ENCODE measurements at places on chromosomes 7 and 10.
A peak's percentile ranks its signal among the peaks of the same experiment; 100 is the strongest.

GRCh38 chr10:93225938-93226337, 152.2 kb downstream of the CYP26A1 start:
- no peak for DNase-seq

GRCh38 chr10:6240254-6240653, 37.5 kb downstream of the PFKFB3 start:
- no peak for DNase-seq

GRCh38 chr7:35032166-35032565, 5.1 kb downstream of the DPY19L1 start:
- DNase-seq: no peak

DNA sequence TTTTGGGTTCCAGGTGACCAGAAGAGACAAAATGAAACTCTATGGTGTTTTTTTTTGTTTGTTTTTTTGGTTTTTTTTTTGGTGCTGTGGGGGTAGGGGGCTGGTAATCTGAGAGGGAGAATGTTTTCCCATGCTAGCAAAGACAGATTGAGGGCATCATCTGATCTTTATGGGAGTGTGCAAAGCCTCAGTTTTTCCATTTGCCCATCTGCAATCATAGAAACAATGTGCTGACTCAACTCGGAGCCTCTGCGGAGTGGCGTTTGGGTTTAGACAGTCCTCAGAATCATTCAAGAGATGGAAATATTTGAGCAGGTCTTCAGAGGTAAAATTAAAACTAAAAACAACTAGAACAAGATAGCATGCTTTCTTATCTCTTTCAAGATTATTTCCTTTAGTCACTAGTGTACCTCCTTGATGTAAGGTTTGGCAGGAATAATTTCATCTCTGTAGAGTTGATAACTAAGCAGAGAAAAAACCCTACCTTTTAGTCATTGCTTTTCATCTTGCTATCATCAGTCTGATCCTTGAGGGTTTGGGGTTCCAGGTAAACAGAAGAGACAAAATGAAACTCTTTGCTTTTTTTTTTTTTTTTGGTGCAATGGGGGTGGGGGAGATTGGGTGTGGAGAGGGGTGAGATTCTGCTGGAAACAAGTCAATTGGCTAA, 18.0 kb downstream of the CNNM2 start:
- DNase-seq: no peak

- no peak for DNase-seq
These were observed 46.6 kb downstream of the AGMO start for GRCh38 chr7:15515252-15515651.

- no peak for DNase-seq
These were observed 95.3 kb downstream of the RNF32 start for GRCh38 chr7:156735851-156736250.

DNA sequence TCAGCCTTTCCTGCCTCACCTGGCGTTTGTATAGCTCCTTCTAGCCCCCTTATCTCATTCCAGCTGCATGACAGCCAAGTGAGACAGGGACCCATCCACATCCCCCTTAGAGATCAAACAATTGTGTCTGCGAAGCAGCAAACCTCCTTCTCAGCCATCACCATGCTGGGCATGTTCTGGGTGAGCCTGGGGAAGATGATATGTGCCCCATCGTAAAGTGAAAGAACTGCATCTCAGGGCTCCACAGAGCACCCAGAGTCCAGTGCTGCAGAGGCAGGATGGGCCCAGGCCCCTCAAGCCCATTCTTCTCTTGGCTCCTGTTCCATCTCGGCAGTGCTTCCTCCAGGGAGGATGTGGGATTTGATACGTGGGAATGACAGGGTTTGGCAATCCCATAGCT, 43.2 kb downstream of the FIGNL1 start:
- no peak for DNase-seq

GRCh38 chr7:151051108-151051507, 2.8 kb downstream of the ASIC3 start:
- DNase-seq: peak; percentile 63

GRCh38 chr7:151815419-151815818, 61.5 kb downstream of the PRKAG2 start:
- no peak for DNase-seq

GRCh38 chr7:158366346-158366745, 221.3 kb downstream of the PTPRN2 start:
- no peak for DNase-seq

GRCh38 chr10:72315611-72316385, 38.9 kb downstream of the DNAJB12 start:
- no peak for DNase-seq

DNA sequence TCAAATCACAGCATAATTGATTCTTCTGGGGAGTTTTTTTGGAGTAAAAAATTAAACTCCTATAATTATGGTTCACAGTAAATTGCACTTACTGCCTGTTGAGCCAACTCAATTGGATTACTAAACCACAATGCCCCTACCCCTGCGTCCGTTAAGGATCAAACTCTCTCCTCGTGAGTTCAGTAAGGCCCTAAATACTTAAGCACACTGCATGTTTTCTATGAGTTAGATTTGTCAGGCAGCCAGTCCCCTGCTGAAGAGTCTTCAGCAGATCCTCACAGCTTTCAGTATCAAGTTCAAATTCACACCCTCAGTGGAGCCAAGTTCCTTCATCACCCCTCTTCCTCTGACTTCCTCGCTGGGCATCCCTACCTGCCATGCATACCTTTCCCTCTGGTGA, 275.0 kb upstream of the BMPER start:
- DNase-seq: no peak

DNA sequence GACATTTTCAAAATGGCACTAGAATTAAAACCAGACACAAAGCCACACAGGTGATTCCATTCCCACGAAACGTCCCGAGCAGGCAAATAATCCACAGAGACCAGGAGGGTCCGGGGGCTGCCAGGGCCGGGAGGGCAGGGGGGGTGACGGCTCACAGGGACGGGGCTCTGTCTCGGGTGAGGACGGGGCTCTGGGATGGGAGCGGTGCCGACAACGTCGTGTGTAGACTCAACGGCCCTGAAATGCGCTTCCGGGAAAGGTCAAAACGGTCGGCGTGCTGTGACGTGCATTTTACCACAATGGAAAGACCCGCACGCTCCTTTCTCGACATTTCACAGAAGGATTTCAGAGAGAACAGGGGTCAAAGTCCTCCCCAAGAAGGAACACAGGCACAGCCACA, 63.3 kb upstream of the PDGFA start:
- DNase-seq: no peak

DNA sequence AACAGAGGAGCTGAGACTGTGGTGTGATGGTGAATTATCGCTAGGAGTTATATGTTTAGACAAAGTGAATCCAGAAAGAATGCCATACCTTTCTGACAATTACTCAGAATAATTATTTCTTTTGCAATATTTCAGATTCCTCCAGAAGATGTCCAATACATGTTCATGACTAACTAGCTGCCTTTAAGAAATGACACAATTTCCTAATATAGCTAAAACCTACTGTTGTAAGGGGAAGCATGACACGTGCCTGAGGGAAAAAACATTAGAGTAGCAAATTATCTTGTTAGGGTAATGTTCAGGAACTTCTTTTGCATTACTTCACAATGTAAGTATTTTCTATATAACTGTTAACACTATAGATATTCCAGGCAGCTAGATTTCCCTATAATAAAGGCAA, 150.3 kb downstream of the COL28A1 start:
- DNase-seq: no peak

- DNase-seq: no peak
These were observed 69.1 kb upstream of the PTER start for GRCh38 chr10:16367621-16368292.

DNA sequence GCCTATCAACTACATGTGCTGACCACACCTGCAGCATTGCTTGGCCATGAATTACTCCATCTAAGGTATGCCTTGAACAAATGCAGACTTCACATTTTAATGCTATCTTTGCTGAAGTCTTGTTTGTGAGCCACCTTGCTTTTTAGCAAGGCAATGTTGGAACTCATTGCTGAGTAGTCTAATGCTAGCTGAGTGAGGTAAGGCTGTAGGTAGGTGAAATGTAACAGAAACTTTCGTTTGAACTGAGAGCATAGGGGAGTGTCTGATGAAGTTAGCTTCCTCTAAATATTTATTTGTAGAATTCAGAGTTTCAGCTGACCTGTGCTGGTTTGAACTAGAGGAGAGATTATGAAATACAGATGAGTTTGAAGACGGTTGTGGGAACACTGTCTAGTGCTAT, 238.5 kb downstream of the SEMA3A start:
- no peak for DNase-seq

- DNase-seq: no peak
These were observed 28.5 kb downstream of the CCSER2 start for GRCh38 chr10:84356928-84357327.

- DNase-seq: no peak
These were observed 58.5 kb downstream of the PHYHIPL start for GRCh38 chr10:59234816-59235429.

GRCh38 chr7:38107486-38107893, 70.6 kb upstream of the STARD3NL start:
- no peak for DNase-seq

GRCh38 chr10:58995058-58995596, 181.3 kb upstream of the PHYHIPL start:
- no peak for DNase-seq

- DNase-seq: no peak
These were observed 54.3 kb upstream of the KDM7A start for GRCh38 chr7:140230861-140231770.

- DNase-seq: no peak
These were observed 15.4 kb downstream of the TAS2R41 start for GRCh38 chr7:143492799-143493739.

DNA sequence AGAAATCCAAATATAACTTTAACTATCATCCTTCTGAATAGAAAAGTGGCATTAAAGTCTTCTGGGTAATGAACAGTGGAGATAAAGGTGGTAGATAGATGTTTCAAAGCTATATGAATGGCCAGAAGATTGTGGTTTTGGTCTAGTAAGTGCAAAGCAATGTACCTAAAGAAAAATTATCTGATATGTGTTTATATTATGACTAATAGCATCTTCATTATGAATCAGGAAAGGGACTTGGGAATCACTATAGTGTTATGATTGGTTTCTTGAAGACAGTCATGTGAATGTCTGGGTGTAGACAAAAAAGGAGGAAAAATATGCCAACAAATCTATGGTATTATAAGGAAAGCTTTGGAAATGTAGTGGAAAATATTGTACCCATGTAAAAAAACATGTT, 3.0 kb downstream of the ZNF518A start:
- no peak for DNase-seq

DNA sequence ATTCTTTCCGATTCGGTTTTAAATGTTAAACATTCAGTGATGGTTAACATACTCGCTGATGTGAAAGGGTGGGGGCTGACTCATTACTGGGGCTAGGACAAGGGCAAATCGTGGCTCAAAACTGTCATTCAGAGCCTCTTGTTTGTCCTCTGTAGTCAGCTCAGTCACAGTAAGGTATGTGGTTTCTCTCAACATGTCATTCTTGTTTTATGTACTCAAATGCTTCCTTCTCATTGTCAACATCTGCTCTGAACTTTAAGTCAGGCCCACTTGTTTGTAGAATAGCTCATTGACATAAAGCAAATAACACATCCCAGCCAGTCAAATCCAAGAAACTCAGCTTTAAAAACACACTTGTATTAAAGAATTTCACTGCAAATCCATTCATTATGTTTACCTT, 7.3 kb downstream of the SLC16A9 start:
- DNase-seq: no peak

DNA sequence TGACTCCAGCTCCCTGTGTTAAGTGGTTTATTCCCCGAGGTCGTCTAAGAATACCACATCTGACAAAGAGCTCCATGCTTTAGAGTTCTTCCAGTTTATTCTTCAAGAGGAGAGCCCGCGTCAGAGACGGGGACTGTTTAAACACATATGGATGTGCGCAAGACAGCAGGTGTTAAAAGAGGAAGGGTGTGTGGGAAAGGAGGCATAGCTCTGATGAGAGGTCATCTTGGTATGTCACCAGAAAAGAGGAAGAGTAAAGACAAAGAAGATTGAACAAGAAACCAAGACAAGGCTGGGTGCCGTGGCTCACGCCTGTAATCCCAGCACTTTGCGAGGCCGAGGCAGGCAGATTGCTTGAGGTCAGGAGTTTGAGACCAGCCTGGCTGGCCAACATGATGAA, 258.7 kb downstream of the CCDC3 start:
- DNase-seq: no peak
